ENCODE measurements at places on chromosomes 4 and X.
A peak's percentile ranks its signal among the peaks of the same experiment; 100 is the strongest.

- no peak for DNase-seq
These were observed 210.4 kb downstream of the PALLD start for GRCh38 chr4:168707205-168707604.

DNA sequence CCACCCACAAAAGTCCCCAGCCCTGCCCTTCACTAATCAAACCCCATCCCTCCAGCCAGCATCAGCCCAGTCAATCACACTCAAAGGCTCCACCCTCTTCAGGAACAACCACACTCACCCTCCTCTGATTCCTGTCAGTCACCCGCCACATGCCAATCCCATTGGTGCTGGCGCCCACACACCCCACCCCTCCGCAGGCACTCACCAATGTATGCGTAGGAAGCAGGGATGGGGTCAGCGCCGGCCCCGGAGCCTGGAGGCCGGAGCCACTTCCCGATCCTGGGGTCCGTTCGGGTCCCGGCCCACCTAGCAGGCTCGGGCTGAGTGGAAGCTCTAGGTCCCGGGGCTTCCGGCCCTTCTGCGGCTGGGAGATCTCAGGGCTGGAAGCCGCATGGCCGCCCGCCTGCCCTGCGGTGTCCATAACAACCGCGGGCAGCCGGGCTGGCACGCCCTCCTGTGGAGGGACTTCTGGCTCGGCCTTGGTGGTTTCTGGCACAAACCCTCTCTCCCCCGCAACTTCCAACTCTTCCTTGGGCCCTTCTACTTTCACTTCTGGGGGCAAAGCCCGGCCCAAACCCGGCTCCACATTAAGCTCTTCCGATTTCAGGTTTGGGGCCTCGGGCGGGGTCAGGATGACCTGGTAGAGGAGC is 7.9 kb upstream of the CFP start:
- no peak for DNase-seq

DNA sequence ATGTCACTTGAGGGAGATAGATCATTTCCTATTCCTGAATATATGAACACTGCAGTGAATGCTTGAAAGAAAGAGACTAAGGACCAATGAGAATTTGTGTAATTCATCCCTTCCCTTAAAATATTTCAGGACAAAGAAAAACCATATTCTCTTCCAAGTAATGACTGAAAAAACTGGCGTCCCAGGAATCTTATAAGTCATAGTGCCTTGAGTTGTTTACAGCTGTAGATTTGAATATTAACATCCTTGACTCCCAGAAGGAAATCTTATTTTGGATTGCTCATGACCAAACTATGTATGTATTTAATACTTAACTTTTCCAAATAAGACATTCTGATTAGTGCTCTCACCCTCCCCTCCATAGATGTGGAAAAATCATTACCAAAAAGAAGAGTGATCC is 55.5 kb downstream of the CLDN22 start:
- no peak for DNase-seq

DNA sequence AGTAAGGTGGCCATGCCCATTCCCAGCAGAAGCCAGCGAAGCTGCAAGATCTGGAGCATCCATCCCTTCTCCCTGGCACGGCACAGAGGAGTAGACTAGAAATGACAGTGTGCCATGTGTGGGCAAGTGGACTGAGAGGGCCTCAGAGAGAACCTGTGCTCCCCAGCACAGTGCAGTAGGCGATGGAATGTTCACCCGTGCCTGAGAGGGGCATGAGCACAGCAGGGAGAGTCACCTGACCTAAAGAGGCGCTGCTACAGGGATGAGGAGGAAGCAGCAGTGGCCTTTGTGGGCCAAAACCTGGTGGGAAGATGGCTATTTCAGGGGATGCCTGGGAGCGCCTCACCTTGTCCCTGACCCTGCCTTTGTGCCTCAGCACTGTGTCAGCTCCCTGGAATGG is 8.0 kb upstream of the CDKN2AIP start:
- DNase-seq = no peak

DNA sequence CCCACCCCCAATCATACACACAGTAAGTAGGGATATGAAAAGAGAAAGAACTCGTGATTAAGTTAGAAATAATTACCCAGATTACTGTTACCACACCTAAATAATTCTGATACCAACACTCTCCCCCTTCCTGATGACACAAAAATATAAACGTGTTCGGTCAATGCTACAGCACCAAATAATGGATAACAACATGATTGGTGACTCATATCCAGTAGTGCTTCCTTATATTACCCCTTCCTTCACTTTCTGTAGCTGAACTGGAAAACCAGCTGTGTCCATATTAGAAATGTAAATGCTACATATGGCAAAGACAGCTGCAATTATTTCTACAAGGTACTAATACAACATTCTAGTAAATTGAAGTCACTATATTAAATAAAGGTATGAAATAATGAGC is 20.8 kb downstream of the EIF4E start:
- DNase-seq = no peak

DNA sequence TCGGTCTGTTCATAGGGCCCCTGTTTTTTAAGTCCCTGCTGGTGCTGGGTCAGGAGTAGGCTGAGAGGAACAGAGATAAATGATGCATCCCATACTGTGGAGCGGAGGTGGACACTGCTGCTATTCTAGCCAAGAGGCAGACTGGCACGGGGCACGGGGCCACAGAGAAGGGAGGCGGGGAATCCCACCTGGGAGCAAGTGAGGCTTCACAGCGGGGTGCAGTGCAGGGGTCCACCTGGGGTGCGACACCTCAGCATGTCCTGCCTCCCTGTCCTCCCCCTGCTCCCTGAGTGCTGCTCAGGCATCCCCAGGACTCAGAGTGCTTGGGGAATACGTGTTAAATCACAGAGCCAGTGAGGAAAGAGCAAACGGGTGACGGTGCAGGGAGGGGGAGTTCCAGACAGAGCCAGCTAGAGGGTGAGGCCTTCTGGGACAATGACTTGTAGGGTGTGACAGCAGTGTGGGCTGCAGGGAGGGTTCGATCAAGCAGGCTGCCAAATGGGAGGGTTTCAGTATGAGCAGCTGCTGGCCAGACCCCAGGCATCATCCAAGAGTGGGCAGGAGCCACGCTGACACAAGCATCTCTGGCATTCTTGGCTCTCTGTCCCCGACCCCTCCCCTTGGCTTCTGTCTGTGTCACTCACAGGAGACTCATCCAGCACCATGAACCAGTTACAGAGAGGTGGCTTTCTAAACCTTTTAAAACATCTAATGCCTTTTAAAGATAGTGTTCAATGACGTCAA is 13.7 kb upstream of the HTRA3 start:
- DNase-seq = no peak

- no peak for DNase-seq
These were observed 20.6 kb upstream of the KIAA0232 start for GRCh38 chr4:6761649-6762615.

- DNase-seq = no peak
These were observed 119.7 kb upstream of the PCDH7 start for GRCh38 chr4:30600246-30601017.

DNA sequence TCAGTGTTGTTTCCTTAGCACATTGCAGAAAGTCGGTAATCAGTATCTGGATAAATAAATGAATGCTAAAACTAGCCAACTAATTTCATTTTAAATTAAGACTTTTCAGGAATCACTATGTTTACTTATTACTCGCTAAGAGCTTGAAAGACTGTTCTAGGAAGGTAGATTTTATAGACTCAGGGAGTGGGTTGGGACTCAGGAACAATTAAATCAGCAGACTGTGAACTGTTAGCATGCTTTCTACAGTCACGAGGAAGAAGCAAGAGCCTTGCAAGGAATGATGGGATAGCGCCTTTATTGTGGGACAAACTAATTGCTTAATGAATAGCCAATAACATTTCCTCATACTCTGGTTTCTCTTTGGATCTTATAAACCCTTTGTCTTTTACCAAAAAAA is 183.2 kb upstream of the AADAT start:
- no peak for DNase-seq

- DNase-seq = no peak
These were observed 19.7 kb downstream of the SLAIN2 start for GRCh38 chr4:48361012-48361400.

DNA sequence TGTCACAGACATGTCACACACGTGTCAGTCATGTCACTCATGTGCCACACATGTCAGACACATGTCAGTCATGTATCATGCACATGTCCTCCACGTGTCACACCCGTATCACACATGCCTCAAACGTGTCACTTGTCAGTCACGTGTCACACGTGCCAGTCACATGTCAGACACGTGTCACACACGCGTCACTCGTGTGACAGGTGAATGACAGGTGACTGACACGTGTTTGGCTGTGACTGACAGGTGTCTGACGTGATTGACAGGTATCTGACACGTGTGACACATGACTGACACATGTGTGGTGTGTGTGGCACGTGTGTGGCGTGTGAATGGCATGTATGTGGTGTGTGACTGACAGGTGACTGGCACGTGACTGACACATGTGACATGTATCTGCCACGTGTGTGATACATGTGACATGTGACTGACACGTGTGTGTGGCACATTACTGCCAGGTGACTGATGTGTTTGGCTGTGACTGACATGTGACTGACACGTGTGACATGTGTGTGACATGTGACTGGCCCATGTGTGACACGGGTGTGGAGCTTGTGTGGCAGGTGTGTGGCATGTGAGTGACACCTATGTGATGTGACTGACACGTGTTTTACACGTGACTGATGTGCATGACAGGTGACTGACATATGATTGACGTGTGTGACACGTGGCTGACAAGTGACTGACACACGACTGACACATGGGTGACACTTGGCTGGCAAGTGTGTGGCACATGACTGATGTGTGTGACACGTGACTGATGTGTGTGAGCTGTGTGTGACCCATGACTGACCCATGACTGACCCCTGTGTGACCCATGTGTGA is 90.7 kb upstream of the GPC3 start:
- no peak for DNase-seq

GRCh38 chr4:87624698-87625097 is 16.4 kb downstream of the DSPP start:
- no peak for DNase-seq

GRCh38 chr4:104393655-104394324 is 100.9 kb downstream of the CXXC4 start:
- DNase-seq = no peak

GRCh38 chr4:25290490-25291067 is 22.0 kb upstream of the ZCCHC4 start:
- no peak for DNase-seq

GRCh38 chr4:4633431-4633830 is 91.6 kb upstream of the STX18 start:
- no peak for DNase-seq

DNA sequence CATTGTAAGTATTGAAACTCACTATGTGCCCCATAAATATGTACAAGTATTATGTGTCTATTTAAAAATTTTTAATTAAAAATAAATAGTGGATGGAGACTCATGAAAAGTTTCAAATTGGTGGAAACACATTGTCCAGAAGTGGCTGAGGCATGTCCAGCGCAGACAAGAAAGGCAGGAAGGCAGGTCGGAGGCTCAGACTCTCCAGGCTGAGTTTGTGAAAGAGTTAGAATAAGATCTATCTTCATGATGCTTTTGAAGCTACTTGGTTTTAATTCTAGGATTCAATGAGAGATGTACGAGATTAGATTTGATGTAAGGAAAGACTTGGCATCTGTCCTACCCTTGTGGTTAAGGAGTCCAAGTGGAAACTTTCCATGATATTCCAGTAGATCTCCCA is 19.8 kb downstream of the PNMA6F start:
- no peak for DNase-seq

DNA sequence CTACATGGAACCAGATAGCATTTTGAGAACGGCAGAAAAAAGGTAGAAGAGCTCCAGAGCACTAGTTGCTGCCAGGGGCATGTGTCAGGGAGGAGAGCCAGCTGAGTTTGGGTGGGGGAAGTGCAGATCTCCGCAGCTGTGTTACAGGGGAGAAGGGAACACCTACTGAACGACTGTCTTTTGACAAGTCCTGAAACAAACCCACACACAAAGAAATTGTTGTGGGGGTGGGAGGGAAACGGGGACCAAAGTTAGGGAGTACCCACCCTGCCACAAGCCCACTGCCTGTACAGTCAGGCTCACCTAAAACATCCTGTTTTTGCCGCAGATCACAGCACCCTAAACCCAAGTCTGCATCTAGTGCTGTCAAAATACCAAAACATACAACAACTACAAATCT is 55.5 kb downstream of the LEF1 start:
- DNase-seq = no peak

GRCh38 chr4:98260047-98260578 is 1.1 kb upstream of the RAP1GDS1 start:
- DNase-seq = peak; percentile 13

DNA sequence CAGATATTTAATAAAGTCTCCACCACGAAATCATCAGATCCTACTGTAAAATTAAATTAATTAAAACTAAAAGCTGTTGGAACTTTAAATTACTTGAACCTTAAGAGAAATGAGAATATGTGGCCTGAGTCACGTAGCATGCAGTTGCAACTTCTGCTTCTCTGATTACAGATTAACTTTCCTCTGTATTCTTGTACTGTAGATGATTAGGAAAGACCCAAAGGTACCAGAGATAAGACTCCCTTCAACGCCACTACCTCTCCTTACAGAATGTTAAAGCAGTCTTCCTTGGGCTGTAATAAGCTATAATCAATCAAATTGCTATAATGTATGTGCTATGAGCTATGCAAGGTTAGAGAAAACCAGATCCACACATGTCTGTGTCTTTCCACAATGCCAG is 47.9 kb downstream of the FAM13A start:
- DNase-seq = no peak

GRCh38 chr4:83779103-83780052 is 243.5 kb downstream of the GPAT3 start:
- no peak for DNase-seq

DNA sequence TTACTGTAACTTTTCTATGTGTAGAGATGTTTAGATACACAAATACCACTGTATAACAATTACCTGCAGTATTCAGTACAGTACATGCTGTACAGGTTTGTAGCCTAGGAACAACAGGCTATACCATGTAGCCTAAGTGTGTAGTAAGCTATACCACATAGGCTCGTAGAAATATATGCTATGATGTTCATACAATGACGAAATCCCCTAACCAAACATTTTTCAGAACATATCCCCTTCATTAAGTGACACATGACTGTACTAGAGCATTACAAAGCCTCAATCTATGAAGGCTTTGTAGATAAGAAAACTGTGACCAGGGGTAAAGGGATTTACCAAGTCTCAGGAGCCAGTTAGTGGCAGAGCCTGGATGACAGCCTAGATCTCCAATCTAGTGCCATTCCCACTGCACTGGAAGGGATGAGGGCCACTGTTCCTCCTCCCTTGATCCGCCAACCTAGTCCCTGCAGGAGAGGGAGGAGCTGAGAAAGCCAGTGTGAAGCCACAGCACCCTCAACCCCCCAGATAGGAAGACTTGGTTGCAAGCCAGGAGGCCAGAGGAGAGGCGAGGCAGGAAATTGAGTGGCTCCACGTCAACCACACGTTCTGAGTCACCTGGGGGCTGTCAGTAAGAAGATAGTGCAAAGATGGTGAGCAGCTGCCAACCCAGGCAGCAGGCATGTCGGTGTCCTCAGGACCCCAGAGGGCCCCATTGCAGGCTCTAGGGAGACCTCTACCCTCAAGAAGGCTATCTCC is 227.7 kb downstream of the BCOR start:
- DNase-seq = peak; percentile 10

DNA sequence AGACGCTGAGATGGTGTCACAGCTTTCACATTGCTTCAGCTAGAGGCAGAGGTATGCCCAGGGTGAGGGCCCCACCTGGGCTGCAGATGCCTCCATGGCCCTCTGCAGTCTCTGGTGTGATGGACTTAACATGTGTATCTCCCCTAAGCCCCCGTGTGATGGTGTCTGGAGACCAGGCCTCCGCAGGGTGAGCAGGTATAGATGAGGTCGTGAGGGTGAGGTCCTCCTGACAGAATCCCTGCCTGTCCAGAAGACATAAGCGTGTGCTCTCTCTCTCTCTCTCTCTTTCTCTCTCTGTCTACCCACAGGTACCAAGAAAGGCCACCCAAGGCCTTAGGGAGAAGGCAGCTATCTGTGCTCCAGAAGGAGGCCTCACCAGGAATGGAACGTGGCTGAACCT is 50.9 kb downstream of the CPZ start:
- DNase-seq = no peak

Data from stimulated activated CD8-positive, alpha-beta memory T cell treated with anti-CD3 and anti-CD28 coated beads, Interleukin-15, amount 100 ng/mL, for 24 hours (primary cell).